ENCODE measurements at places on chromosomes 6 and 20. TPM values are rescaled to one million over a fixed set of nuclear protein-coding genes. Genes with fewer than 3 reads are reported as not detected.
A peak's percentile ranks its signal among the peaks of the same experiment; 100 is the strongest.

GRCh38 chr20:33909331-33909921 is 84.3 kb upstream of the RALY start:
- DNase-seq = no peak

The FAM83C gene
- not detected for total RNA-seq

The CASS4 gene
- 0.18 TPM for total RNA-seq

The TAAR2 gene
- not detected for total RNA-seq

DNA sequence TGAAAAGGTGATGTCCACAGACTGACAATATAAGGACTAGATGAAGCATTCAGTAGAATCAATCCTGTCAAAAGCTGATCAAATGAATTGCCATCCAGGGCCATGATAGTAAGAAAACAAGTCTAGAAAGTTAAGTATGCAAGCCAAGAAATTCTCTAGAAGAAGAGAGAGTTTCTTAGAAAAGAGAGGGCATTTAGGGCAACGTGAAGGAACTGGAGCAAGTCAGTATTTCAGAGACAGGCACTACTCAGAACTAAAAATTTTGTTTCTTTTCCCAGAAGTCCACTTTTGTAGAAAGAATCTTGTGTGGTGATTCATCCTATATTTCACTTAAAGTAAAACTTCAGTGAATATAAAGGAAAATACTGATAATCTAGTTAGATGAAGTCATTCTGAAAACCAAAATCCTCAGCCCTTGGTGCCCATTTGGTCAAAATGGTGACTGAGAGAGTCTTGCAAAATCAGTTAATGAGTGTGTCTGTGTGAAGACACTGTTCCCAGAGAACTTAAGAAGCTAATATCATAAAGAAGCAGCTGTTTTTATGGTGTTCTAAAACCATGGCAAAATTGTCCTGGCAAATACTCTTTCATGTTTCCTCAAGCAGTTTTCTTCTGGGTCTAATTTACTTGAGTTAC is 82.2 kb downstream of the COL19A1 start:
- DNase-seq = no peak

DNA sequence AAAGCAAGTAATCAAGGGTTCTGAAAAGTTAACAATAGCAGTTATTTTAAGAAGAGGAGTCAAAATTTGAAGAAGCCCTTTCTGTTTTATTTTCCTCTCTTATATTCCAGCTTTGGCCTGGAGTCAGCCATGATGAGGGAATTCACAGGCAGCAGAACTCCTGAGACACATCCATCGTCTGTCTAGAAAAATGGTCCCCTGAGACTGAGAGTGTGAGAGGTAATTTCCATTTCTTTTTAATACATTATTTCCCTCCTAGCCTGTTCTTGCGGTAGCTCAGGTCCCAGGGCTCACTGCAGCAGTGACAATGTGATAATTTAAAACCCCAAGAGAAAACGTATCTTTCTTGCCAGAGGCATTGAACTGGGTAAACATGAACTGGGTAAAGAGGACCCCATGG is 296.0 kb downstream of the SMOC2 start:
- DNase-seq = no peak

GRCh38 chr6:150638765-150639164 is 39.1 kb downstream of the PLEKHG1 start:
- no peak for DNase-seq

The DDO gene
- total RNA-seq = not detected

GRCh38 chr6:88124925-88125557 is 41.1 kb downstream of the CNR1 start:
- no peak for DNase-seq

GRCh38 chr6:48628316-48628715 is 517.3 kb upstream of the PTCHD4 start:
- DNase-seq = no peak

- DNase-seq = no peak
Observed at GRCh38 chr20:52457826-52458225, 266.2 kb upstream of the ZFP64 start.

DNA sequence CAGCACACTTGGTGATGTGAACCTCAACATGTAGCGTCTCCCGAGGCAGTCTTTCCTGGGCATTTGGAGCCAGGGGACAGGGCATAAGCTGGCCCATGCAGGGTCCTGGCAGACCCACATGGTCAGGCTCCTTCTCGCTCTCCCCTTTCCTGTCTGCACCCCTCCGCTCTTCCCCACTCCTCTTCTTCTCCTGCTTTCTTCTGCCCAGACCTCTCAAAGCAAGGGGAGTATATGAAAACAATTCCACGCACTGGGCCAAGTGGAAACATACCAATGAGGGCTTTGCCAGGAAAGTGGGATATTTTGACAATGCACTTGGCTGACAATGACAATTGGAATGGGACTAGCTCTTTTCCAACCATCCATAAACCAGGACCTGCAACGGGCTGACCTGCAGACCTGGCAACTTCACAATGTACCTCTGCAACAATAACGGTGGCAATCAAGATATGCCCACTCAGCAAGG is 58.9 kb upstream of the TRAF3IP2 start:
- DNase-seq = no peak

DNA sequence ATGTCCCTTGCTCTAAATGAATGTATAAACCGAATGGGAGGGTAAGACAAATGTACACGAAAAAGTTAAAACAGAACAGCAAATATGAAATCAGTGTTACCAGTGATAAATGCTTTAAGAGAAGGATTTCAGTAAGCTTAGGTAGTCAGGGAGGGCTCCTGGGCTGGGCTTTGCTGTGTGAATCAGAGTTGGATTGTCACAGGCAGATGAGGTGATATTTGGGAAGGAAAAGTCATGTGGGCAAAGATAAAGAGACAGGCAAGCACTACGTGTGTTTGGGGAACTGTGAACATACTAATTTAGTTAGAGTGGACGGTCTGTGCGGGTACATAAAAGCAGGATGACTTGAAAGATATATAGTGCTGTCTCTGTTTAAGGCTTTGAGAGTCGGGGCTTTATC is 114.8 kb downstream of the CRYBG1 start:
- DNase-seq = no peak

DNA sequence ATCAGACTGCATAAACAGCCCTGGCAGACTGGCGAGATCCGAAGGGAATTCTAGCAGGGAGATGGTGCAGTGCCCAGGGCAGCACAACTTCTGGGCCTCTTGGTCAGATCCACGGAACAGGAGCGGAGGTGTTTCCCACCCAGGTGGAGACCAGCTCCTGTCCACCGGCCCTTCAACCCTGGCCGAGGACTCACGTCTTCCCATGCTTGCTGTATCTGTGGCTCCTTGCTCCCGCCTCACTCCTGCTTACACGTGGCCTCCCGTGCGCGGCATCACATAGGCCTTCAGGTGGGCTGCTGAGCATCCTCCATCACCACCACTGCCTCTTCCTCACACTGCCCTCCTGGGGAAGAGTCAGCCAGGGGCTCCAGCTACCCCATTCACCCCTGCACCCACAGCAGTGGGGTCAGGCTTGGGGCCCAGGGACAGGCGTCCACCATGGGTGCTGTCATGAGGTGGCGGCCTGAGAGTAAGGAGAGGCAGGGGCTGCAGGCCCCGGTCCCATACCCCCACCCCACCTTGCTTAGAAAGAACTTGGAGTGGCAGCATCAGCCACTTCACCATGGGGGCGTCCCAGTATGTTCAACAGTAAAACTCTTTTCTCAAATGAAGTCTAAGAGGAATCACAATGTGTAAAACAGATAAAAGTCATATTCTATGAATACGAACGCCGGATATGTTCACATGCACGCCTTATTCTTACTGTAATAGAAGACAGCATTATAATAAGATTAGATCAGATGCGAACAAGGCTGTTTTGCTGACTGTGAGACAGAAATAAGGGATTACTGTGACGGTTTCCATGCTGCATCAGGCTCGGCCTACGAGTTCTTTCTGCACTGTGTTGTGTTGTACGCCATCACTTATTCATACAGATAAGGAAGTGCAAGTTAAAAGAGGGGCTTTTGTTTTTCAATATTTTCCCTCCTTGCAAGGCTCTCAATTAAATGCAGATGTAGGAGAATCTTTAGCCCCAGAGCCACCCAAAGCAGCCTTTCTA is 165.4 kb downstream of the GRM4 start:
- no peak for DNase-seq

GRCh38 chr6:114718186-114718585 is 375.4 kb upstream of the HS3ST5 start:
- no peak for DNase-seq

The AKAP7 gene
- total RNA-seq = 6.9 TPM

The GATA5 gene
- total RNA-seq = not detected

GRCh38 chr6:119602215-119603178 is 252.9 kb upstream of the MAN1A1 start:
- DNase-seq = no peak

- peak; percentile 61 for DNase-seq
Observed at GRCh38 chr6:126170978-126171382, 168.9 kb upstream of the CENPW start.

The ZKSCAN8 gene
- 25.1 TPM for total RNA-seq

DNA sequence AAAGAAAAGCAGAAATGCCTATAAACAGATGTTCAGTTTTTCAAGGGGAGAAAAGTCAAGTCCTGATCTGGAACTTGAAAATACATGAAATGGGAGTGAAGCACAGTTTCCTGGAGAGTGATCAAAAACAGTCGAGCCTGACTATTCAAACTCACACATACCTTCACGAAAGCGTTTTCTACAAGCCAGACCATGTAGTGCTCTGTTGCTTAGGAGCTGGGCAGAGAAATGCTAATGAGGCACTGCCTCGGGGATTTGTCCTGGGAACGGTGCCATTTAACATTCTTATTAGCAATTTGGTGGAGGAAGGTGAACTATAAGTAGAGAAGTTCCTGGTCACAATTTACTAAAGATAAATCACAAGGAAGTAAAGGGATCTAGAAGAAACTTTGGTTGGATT is 5.9 kb downstream of the NHSL1 start:
- DNase-seq = no peak

DNA sequence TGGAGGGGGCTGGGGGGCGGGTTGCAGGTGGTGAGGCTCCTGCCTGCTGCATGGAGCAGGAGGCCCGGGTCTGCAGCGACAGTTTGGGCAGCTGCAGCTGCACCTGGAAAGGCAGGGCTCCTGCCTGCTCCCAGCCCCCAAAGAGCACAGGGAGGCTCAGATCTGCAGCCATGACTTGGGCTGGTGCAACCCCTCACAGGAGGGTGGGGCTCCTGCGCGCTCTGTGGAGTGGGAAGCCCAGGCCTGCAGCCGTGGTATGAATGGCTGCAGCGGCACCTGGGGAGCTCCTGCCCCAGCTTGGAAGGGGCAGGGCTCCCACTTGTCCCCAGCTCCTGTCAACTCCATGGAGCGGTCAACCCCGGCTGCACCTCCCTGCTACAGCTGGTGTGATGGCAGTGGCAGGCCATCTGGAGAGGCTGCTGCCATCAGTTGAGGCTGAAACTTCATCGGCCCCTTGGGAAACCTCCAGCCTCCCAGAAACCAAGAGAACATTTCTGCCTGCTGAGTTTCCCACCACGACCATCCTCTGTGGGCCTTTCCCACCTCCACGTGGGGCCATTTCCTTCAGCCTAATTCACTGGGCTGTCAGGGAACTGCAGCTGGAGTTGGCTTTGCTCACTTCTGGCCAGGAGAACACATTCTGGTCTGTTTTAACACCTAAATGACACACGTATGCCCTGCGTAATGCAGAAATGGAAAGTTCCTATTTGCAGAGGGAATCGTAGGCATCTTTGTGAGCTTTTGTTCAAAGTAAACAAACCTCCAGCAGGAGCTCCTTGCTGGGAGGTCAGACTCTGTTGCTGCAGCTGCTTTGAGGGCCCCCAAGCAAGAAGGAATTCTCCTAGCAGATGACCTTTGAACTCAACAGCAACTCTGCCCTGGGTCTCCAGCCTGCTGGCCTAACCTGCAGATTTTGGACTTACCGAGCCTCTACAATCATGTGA is 429.0 kb downstream of the PREX1 start:
- no peak for DNase-seq

The SESN1 gene
- 13.8 TPM for total RNA-seq

- no peak for DNase-seq
Observed at GRCh38 chr6:24694198-24694597, 24.8 kb downstream of the C6orf62 start.

Measured in OCI-LY7 (cell line).